ENCODE measurements at places on chromosomes 2 and 18.

DNA sequence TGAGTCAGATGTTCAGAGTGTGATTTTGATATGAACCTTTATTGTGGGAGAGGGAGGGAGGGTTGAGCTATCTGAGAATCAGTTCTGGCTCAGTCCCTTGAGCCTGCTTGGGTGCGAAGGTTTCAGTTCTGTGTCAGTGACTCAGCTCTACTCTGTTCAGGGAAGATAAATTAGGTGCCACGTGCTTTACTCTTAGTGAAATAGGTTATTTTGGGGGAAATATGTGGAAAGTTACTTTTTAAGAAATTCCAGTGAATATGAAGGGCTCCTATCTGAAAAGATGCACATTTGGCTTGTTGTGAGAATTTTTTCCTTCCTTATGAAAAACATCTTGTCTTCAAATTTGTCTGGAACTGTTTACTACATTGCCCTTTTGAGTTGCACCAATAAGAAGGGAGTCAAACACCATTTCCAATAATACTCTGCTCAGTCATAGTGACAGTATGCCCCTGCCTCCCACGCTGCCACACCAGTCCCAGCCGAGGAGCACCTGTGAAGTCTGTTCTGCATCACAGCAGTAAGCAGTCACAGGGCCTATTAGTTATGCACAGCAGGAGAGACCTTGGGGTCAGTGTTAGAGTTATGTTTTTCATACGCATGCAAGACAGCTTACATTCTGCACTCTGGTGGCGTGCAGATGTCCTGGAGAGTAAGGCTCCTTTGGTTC, 32.8 kb upstream of the DNAH7 start:
- peak; percentile 9 for DNase-seq

GRCh38 chr2:172280571-172281361, 146.6 kb upstream of the ITGA6 start:
- DNase-seq: no peak

GRCh38 chr2:189579585-189580186, 900 bp downstream of the SLC40A1 start:
- peak; percentile 55 for DNase-seq

- no peak for DNase-seq
Observed at GRCh38 chr2:24411488-24412151, 51.3 kb upstream of the ITSN2 start.

DNA sequence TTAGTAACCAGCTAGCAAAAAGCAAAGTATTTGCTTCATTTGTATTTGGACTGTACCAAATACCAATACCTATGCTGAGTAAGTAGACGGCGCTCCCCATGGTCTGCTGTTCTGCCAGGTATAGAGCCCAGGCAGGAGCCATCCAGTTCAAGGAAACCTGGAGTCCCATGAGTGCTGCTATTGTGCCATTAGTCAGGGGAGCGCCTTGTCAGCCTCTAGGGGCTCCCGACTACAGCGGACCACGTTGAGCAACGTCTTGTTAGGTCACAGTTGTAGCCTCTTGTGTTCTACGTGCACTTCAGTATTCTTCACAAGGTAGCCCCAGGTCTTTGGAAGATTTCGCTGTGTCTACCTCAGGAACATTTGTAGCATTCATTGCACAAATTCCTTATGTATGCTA, 21.6 kb upstream of the SLC9A2 start:
- no peak for DNase-seq

GRCh38 chr2:182891611-182892010, 25.2 kb upstream of the FRZB start:
- no peak for DNase-seq

DNA sequence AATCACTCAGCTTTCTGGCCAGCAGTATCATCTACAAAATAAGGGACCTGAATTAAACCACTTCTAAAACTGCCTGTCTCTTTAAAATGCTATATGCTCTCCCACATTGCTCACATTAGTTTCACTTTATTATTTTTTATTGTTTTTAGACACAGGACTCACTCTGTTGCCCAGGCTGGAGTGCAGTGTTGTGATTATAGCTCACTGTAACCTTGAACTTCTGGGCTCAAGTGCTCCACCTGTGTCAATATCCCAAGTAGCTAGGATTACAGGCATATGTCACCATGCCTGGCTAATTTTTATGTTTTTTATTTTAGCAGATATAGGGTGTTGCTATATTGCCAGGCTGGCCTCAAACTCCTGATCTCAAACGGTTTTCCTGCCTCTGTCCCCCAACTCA, 591.3 kb upstream of the ZNF804A start:
- no peak for DNase-seq
